ENCODE measurements at places on chromosomes 5 and 9.
A peak's percentile ranks its signal among the peaks of the same experiment; 100 is the strongest.

- DNase-seq: no peak
Observed at GRCh38 chr5:55852503-55852902, 1.3 kb downstream of the IL31RA start.

- no peak for DNase-seq
Observed at GRCh38 chr9:71355884-71356283, 234.5 kb upstream of the TRPM3 start.

DNA sequence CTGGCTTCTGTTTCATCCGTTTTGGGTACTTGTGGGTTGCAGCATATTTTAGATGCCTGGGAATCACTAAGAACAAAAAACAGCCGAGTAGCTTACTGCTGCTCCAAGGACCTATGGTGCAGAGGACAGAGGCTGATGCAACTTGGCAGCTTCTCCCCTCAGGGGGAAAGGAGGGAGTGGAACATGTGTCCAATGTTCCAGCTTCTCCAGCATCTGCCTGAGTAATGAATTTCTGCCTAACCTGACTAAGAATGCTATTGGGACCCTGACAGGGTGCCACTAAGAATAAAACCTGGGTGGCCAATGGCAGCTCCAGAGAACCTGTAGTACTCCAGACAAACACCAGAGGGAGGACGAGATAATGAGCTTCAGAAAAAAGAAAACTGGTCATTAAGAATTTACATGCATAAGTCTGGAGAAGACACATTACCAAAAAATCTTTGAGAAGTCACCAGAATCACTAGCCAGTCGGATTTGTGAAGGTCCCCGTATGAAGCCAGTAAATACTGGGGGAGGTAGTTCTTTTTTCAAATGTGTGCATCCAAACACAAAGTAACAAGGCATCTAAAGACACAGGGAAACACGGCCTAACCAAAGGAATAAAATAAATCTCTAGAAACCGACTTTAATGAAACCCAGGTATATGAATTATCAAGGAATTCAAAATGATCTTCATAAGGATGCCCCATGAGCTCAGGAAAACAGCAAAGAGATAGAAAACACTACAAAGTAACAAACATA, 293.5 kb downstream of the HINT1 start:
- no peak for DNase-seq

- no peak for DNase-seq
Observed at GRCh38 chr5:143550986-143551630, 147.6 kb upstream of the NR3C1 start.

- DNase-seq: no peak
Observed at GRCh38 chr9:68913054-68913453, 100.9 kb downstream of the PRKACG start.

DNA sequence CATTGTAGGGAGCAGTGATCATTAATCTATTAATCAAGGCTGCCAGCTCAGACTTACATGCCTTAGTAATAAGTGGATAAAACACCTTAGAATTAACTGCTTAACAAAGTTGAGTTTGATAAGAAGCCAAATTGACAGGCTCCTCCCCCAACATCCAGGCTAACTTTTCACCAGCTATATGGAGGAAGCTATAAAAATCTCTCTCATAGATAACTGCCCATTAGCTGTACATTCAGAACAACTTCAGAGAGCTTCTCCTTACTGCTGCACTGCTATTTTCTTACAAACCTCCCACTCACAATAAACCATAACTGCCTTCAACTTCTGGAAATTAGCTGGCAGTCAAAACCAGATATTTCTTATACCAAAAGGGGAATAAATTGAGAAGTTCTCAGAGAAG, 364.1 kb downstream of the PRELID2 start:
- DNase-seq: no peak

GRCh38 chr5:111399113-111399512, 113.2 kb downstream of the STARD4 start:
- DNase-seq: no peak

GRCh38 chr5:141664733-141665461, 13.7 kb upstream of the FCHSD1 start:
- DNase-seq: peak; percentile 32

DNA sequence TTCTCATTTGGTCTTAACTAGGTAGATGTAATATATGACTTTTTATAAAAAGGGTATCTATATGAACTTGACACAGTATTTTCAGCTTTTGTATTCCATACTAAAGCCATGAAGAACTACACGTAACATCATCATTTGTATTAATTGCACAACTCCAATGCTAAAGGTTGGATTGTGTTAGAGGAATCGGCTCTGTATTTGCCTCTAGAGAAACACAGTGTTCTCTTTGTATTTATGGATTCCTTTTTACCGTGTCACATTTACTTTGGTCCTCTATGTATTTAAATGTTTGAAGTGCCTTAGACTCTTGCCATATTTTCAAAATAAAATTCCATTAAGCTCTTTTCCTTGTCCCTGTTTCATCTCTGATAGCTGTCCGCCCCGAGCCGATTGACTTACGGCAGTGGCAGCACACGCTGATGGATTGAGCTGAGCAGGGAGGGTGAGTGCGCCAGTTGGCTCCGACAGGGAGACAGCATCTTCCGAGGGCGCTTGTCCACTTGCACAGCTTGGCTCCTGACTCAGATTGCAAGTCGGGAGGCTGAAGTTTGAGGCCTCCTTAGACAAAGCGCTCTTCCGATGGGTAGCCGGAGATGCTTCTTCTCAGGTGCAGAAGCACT, 95.6 kb upstream of the DMRT1 start:
- DNase-seq: no peak

- no peak for DNase-seq
Observed at GRCh38 chr5:128427921-128428320, 110.1 kb downstream of the FBN2 start.

All from activated naive CD8-positive, alpha-beta T cell treated with anti-CD3 and anti-CD28 coated beads, Interleukin-2, amount 50 U/mL, for 16 hours (primary cell).